ENCODE measurements at places on chromosomes 4 and X. TPM values are rescaled to one million over a fixed set of nuclear protein-coding genes. Genes with fewer than 3 reads are reported as not detected.

Gene PWWP3B
- 1.4 TPM for total RNA-seq

Gene TMPRSS11F
- not detected for total RNA-seq

Gene NSG1
- 55.0 TPM for total RNA-seq

DNA sequence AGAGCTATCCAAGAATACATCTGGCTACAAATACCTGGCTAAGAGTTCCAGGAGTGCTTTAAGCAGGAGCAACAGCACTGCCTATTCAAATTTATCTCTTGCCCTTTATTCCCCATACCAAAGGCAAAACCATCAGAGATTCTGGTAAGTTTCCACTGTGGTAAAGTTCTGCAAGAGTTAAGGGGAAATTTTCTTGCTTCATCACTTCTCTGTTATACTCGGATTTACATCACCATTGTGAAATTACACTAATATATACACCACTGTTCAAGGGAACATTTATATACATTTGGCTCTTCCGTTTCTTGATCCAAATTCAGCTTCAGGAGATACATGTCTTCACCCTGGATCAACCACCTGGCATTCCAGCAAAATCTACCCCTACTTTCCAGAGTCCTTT is 70.8 kb upstream of the PTPN13 start:
- no peak for DNase-seq

DNA sequence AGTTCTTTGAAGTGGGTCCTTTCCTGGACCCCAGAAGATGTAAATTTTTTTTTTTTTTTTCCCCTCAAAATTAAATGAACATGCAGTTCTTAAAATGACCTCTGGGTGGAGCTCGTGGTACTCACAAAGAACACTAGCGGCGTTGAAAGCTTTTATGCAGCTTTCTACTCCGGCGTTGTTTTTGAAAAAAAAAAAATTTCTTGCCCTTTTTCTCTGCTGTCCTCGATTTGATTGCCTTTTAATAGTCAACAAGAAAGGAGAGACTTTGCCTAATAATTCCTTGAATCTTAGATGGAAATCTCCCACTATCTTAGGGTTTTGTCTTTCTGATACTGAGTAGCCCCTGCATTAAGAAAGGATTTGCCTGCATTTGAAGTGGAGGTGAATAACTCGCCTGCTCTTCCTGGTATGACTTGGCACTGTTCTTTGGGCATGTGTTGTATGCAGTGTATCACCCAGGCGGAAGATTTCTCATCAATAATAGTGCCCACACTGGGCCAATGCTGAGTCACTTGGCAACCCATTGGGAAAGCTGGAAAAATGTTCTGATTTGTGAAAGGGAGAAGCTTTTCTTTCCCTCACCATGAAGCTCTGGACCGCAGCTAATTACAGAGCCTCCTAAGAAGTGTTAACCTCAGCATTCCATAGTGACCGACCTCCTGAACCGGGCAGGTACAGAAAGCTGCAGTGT is 104.0 kb downstream of the PHEX start:
- DNase-seq: no peak

DNA sequence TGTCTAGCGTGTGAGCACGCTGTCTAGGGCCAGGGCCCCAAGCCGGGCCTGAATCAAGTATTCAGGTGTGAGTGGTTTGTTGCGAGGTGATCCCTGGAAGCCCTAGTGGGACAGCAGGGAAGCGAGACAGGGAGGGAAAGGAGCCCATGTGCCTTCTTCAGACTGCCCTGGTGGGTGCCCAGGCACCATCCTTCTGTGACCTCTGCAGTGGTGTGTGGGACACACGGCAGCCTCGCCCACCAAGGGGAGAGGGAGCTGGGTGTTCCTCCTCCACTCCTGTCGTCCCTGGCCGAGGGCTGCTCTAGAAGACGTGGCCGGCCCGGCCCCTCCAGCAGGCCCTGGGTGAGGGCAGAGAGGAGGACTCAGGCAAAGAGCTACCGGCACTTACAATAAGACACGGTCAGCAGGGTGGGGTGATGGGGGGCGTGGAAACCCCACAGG is 47.4 kb downstream of the HTRA3 start:
- DNase-seq: no peak

DNA sequence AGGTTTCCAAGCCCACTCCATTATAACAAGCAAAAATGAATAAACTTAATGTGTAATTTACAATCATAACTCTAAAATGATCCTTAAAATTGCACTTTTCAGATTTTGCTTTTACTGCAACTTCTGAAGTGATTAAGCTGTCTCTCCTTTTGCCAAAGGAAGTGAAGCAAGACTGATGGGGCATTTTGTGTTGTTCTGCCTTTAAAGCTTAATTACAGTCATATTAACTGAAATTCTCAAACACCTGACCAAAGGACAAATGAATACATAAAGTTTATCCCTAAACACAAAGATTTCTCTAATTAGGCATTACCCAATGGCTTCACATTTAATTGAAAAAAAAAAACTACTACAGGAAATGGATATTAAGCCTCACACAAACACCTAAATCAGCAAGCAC is 101.8 kb downstream of the ATP11C start:
- no peak for DNase-seq

GRCh38 chr4:149708513-149709130 is 107.0 kb downstream of the IQCM start:
- no peak for DNase-seq

GRCh38 chrX:149837639-149838038 is 43.3 kb upstream of the MAGEA8 start:
- DNase-seq: no peak

DNA sequence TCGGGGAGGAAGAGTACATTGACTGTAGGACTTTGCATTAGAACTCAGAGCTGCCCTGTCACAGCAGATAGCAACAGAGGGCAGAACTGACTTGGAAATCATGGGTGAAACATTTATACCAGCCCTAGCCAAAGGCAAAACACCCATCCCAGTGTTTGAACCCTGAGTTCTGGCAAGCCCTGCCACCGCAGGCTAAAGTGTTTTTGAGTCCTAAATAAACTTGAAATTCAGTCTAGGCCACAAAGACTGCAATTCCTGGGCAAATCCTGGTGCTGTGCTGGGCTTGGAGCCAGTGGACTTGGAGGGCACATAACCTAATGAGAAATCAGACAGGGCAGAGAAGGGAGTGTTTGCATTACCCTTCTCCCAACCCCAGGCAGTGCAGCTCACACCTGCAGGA is 1015.7 kb downstream of the FSTL5 start:
- no peak for DNase-seq

GRCh38 chr4:498328-498904 is 540 bp downstream of the ZNF721 start:
- DNase-seq: no peak

DNA sequence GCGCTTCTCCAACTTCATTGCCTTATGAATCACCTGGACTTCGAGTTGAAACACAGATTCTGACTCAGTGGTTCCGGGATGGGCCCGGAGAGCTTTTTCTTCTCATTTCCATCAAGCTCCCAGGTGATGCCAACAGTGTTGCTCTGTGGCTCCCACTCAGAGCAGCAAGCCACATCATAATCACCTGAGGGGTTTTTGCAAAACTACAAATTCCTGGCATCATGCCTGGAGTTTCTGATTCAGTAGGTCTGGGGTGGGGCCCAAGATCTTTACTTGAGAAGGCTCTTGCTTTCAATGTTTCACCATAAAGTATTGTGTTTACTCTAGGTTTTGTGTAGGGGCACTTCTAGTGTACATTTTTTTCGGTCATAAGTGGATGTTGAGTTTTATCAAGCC is 7.0 kb downstream of the MTM1 start:
- no peak for DNase-seq
